NCI-H187 (cell line): ENCODE measurements at places on chromosomes 2 and 18.

GRCh38 chr2:23135481-23136100 lies 249.4 kb upstream of the KLHL29 start:
- DNase-seq, result no peak

- DNase-seq, result no peak
Observed at GRCh38 chr2:217714287-217714751, 288.5 kb downstream of the TNS1 start.

DNA sequence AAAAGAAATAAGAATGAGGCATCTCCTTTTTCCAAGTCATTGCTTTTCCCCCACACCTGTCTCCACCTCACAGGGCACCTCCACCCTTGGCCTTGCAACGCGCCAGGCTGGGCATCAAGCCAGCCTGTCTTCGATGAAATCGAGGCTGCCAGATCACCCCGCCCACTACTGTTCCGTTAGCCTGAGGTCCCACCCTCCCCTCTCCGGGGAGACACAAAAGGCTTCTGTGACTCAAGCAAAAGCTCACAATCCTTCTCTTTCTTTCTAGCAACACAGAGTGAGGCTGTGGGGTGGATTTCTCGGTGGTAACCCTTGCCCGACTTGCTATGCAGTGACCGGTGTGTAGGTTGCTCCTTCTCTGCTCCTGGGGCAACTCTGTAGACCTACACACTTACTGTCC lies 9.9 kb downstream of the TNP1 start:
- no peak for DNase-seq

DNA sequence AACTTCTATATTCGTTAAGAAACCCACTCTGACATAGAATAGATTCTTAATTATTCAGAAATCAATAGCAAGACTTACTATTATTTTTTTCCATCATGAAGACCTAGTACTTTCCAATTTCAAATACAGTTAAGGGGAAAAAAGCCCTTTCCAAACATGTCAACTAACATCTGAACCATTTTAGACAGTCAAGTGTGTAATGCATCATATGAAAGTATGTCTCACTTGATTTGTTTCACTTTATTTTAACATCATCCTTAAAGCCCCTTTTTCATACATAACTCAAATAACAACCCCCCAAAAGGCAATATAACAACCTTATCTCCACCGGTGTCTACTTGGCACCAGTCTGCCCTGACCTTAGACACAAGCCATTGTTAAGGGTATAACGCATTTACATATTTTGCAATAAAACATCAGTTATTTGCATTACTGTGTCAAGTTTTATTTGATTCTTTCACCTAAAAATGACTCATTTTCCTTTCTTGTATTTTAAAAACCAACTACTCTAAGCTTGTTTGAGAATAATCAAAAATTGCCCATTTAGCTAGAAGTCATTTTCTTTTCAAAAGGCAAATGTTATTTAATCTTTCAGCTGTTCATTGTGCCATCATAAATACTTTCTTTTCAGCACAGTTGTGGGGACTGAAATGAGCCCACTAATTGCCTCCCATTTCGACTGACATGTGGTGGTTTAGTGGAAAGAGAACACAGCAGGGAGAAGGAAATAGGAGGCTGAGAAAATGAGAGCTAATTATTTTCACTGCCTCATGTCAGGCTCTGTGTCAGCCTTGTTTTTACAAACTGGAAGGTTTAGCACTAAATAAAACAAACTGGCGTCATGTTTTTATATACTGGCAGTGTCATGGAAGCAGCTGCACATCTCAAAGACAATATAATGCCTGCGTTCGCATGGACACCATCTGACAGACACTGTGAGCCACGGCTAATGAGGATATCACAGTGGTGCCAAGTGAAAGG lies 104.7 kb upstream of the CDCA7 start:
- DNase-seq, result no peak

GRCh38 chr2:155708071-155708470 lies 624.5 kb downstream of the NR4A2 start:
- DNase-seq, result no peak
